ENCODE measurements at places on chromosomes 16 and 17.

- no peak for DNase-seq
Measured at GRCh38 chr17:53844491-53845107, 21.9 kb downstream of the KIF2B start.

- DNase-seq = no peak
Measured at GRCh38 chr17:78724544-78724943, 57.5 kb downstream of the CYTH1 start.

GRCh38 chr17:76504117-76504516 lies 2.9 kb upstream of the RHBDF2 start:
- peak; percentile 3 for DNase-seq

DNA sequence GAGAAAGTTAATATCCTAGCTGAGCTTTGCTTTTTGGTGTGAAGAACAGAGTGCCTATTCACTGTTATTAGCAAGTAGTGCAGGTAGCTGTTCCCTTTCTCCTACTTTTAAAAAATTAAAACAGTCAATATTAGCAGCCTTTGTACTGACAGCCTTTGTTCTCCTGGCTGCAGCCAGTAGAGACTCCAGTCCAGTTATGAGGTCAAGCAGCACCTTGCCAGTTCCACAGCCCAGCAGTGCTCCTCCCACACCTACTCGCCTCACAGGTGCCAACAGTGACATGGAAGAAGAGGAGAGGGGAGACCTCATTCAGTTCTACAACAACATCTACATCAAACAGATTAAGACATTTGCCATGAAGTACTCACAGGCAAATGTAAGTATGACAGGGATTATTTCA lies 22.6 kb downstream of the AKTIP start:
- DNase-seq = no peak

GRCh38 chr17:70098030-70098429 lies 23.0 kb downstream of the KCNJ16 start:
- no peak for DNase-seq

DNA sequence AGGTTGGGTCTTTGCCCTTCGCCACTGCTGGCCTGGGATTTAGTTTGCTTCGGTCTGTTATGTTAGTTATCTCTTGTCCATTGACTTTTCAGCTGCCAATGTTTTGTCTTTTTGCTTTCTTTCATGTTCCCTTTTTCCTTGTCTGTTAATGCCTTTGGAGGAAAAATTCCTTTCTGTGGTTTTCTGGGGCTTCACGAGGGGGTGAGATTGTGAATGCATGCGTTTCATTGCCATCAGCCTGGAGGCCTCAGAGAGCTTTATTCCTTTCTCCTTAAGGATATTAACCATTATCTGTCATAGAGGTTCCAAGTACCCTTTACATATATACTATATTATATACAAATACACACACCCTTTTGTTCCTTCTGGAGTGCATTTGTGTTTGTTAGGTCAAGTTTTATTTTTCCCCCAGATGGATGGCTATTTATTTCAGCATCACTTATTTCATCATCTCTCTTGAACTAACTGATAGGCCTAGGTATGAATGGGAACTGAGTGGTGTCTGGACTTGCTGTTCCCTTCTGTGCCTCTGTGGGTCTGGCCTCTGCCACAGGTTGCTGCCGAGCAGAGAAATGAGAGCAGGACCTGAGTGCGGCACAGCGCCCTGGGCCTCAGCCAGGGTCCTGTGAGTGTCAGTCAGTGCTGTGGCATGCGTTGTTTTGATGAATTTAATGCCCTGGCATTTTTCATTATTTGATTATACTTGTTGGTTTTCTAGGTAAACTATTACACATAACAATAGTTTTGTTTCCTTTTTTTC lies 193.4 kb downstream of the LGALS9B start:
- no peak for DNase-seq

GRCh38 chr17:3738562-3739295 lies 15.0 kb downstream of the HASPIN start:
- peak; percentile 50 for DNase-seq

- DNase-seq = peak; percentile 68
Measured at GRCh38 chr17:18246880-18247612, 11.5 kb downstream of the FLII start.

DNA sequence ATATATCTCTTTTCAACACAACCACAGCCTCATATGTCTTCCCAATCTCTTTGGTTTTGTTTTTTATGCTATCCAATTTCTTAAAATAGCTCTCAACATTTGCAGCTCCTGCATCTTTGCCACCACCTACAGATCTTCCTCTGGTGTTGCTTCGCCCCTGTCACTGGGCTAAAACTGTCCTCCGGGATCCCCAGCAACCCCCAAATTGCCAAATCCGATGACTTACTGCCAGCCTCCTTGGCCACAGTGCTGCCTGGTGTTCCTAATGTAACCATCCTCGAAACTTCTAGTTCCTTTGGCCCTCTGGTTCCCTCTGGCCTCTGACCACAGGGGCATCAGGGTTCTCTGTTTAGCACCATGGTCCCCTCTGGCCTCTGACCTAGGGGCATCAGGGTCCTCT lies 70.8 kb downstream of the ELAC2 start:
- DNase-seq = no peak

DNA sequence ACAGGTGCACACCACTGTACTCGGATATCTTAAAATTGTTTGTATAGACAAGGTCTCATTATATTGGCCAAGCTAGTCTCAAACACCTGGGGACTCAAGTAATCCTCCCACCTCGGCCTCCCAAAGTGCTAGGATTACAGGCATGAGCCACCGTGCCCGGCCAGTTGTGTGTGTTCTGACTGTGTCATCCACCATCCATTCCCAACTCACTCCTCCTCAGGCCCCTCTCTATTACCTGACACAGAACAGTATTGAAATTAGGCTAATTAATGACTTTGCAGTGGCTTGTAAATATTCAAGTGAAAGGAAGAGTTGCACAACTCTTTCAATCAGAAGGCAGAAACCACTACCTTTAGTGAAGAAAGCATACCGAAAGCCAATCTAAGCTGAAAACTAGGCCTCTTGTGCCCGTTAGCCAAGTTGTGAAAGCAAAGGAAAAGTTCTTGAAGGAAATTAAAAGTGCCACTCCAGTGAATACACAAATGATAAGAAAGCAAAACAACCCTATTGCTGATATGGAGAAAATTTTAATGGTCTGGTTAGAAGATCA lies 28.7 kb downstream of the GOSR1 start:
- no peak for DNase-seq

DNA sequence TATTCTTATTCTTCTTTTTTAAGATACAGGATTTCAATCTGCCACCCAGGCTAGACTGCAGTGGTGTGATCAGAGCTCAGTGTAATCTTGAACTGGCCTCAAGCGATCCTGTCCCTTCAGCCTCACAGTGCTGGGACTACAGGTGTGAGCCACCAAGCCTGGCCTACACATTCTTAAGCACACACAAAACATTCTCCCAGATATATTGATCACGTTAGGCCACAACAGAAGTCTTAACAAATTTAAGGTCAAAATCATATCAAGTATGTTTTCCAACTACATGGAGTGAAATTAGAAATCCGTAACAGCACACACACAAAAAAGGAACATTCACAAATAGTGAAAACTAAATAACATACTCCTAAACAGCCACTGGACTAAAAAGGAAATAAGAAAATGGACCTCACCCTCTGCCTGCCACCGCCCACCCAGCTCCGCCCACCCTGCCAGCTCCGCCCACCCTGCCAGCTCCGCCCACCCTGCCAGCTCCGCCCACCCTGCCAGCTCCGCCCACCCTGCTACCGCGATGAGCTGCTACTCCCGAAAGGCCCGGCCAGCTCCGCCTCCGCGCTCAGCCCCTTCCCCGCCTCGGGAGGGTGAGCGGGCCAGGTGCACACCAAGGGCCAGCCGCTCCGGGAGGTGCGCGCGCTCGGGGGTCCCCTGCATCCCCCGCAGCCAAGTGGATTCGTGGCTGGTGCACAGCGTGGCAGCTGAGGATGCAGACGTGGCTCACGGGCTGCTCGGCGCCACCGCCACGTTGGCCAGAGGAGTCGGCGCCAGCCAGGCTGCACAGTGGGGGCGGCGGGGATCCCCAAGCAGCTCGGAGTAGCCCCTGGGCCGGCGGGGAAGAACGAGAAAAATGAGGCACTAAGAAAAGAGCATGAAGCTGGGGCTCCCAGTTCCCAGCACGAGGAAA lies 41.2 kb downstream of the C16orf87 start:
- peak; percentile 78 for DNase-seq

- no peak for DNase-seq
Measured at GRCh38 chr17:65685110-65685509, 123.7 kb upstream of the AXIN2 start.

GRCh38 chr16:711548-712320 lies 3.2 kb upstream of the METRN start:
- peak; percentile 85 for DNase-seq

DNA sequence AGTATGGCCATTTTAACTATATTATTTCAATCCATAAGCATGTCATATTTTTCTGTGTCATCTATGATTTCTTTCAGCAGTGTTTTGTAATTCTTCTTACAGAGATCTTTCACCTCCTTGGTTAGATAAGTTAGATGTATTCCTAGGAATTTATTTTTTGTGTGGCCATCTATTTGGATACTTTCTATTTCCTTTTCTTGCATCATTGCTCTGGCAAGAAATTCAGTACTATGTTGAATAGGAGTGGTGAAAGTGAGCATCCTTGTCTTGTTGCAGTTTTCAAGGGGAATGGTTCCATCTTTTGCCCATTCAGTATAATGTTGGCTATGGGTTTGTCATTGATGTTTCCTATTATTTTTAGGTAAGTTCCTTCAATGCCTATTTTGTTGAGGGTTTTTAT lies 15.1 kb upstream of the ABCA9 start:
- no peak for DNase-seq

DNA sequence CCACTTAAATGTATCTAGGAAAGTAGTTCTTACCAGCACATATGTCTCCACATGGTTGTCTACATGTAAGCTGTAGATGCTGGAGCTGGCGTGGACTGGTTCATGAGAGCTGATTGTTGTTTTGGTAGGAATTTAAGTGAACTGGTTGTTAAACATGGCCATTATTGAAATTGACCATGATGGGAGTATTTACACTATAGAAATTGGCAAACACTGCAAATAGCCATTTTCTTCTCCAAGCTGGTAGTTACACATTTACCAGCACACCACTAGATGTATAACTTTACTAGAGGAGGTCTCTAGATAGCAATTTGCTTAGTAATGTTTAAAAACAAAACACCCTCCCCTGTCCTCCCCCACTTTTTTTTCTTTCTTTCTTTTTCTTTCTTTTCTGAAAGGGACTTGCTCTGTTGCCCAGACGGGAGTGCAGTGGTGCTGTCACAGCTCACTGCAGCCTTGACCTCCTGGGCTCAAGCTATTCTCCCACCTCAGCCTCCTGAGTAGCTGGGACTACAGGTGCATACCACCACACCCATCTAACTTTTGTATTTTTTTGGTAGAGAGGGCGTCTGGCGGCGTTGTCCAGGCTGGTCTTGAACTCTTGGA lies 24.2 kb downstream of the IGSF6 start:
- no peak for DNase-seq

DNA sequence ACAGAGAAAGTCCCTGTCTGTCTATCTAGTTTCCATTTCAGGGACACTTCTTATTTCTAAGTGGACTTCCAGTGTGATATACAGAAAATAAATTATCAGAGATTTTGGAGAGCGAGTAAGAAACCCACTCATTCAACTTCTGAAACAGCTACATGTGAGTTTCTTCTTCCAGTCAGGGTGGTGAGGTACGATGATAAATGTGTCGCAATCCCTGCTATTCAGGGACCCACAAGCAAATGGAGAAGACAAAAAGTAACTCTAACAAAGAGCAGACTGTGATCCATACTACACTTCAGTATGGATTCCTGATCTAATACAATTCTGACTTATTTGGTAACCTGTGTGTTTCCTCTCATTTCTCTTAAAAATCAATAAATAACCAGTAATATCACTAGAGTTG lies 16.8 kb downstream of the CNTNAP4 start:
- DNase-seq = no peak

GRCh38 chr17:624341-624860 lies 90.2 kb downstream of the VPS53 start:
- no peak for DNase-seq

DNA sequence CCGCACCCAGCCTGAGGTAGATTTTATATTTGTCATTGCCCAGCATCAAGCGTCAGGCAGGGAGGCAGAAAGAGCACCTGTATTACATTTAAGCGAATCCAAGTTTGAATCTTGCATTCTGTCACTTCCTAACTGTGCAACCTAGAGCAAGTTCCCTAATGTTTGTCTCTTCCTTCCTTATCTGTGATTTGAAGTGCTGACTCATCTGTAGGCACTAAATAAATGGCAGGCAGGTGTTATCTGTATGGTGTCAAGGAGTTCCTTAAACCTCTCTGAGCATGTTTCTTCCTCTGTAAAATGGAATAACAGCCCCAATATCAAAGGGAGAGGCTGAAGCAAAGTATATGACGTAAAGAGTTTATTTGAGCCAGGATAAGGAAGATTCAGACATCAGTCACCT lies 24.3 kb downstream of the GP2 start:
- DNase-seq = peak; percentile 18
